GM06990 (cell line): ENCODE measurements at places on chromosomes 5 and 9.

DNA sequence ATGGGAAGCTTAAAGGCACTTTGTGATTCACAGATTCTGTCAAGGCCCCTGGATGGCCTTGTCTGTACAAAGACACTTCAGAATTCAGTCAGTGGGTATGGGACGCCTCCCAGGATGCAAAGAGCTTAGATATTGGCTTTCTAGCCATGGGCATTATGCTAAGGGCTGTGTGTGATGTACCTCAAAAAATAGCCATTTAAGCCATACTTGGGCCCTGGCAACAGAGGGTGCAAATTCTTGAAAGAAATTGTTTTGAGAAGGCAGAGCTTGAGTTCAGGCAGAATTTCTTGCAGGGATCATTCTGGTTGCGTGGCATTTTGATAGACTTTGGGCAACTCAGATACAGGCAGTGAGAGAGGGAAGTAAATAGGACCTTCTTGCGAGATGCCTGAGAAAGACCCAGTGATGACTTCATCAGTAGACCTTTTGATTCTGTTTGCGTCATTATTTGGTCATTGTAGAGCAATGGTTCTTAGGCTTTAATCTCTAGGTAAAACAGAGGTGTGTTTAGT, 3.9 kb downstream of the CYFIP2 start:
- DNase-seq, result no peak

DNA sequence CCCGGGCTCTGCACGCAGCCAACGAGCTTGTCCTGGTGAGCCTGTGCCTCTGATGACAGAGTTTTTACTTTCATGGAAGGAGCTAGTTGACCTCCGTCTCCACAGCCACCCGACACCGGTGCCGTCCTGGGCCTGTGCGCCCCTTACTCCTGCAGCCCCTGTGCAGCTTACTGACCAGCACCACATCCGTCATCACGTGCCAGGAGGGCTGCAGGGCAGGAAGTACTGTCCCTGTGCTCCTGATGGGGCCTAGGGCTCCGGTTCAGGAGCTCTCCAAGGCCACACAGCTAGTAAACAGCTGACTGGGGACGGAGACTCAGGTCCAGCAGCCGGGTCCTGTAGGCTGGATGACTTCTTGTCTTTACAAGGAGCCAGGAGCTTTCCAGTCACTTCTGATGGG, 10.2 kb downstream of the STKLD1 start:
- no peak for DNase-seq

- DNase-seq, result no peak
These were observed 7.0 kb downstream of the TDRD7 start for GRCh38 chr9:97418880-97419279.

DNA sequence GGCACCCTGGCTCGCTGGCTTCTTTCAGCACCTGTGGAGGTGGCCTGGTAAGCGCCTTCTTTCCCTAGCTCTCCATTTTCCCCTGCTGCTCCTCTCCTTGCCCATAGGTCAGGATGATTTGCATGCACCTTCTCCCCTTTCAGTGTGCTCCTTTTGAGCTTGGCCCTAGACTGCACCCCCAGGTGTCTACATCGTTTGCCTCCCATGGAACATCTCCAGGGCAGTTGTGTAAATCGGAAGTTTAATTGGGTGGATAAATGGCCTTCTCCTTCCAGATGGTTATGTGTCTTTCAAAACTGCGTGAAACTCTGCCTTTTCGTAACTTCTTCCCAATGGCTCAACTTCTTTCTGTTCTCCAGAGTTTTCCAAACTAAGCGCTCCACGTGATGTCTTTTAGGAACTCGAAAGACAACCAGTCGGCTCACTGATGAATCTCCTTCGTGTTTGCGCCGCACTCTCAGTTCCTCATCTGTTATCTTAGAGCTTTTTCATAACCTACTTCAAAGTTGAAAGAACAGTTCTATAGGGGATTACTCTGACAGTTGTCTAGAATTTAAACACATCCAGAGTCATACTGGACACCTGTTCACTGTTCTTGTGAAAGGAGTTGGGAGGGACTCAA, 1.7 kb downstream of the ADAMTS19 start:
- DNase-seq, result no peak

DNA sequence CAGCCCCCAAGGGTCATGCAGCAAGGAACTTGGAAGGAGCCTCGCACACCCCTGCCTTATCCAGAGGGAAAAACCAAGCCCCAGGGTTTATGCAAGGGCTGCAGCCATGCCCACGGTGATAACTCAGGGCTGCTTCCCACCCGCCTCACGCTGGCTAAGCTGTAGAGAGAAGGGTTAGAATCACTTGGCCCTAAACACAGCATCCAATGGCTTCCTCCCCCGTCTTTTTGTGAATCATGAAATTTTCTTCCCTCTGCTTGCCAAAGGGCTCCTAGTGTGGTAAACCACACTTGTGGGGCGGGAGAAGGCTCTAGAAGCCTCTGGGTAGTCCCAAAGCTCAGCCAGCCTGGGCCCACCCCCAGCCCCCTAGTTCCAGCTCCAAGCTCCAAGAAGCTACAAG, 55.9 kb upstream of the ORM1 start:
- no peak for DNase-seq
